SJCRH30 (cell line): ENCODE measurements at places on chromosomes 5 and 9. TPM values are rescaled to one million over a fixed set of nuclear protein-coding genes. Genes with fewer than 3 reads are reported as not detected.
A peak's percentile ranks its signal among the peaks of the same experiment; 100 is the strongest.

Gene GLRA1
- not detected in 2 replicates for total RNA-seq

DNA sequence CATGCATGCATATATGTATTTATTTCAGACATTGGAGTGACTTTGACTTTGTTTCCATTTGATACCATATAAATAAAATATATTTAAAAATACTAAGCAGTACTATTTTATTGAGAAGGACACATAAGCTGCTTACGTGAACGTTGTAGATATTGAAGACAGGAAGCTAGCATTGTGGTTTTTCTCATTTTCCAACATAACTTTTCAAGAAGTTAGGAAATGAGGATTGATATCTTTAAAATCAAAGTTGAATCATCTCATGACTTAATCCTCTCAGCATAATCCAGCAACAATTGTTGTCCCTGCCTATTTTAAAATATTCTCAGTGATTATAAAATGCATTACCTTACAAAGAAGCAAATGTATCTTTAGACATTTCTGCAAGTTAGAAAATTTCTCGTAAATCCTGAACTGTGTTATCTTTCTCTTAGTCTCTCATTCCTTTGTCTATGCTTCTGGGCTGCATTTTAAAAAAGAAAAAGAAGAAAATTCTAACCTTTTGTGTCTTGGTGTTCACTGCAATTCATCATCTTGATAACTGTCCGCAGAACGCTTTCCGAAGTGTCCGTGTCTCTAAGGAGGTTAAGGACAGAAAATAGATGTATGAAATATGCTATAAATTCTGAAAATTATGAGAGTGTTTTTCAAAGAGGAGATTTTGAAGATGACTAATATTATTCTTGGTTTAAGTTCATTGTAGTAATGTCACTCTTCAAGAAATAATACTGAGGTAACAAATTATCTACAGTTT lies 1089.9 kb upstream of the CDH6 start:
- no peak for DNase-seq

DNA sequence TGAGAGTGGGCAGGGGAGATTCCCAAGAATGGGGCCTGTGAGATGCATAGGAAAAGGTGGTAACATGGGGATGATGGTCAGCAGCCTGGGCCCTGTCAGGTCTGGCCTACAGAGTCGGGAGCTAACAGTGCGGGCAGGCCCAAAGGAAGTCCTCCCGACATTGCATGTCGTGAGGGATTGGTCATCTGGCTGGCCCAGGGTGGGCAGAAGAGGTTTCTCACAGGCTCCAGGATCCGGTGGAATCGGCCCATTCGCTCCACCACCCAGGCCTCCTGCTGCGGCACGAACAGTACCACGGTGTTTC lies 514 bp downstream of the STOML2 start:
- no peak for DNase-seq

GRCh38 chr5:98259595-98259994 lies 513.9 kb upstream of the RGMB start:
- no peak for DNase-seq

- peak; percentile 30 for DNase-seq
Observed at GRCh38 chr5:34411470-34412346, 244.4 kb upstream of the RAI14 start.

Gene C5orf58
- not detected in 2 replicates for total RNA-seq

DNA sequence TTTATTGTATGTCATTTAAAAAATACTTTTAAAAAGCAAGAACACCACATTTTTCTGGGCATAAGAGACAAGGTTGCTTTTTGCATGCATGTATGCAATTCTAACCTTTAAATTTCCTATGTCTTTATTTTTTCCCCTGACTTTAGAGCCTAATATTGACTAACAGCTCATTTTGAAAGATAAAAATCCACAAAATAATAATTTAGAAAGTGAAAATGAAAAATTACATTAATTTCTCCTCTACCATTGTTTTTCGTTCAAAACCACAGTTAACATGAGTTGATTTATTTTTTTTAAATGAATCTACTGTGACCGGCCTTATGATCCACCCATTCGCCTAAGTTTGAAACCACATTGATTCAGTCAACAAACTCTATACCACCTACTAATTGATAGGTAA lies 137.5 kb upstream of the CDKN2B start:
- no peak for DNase-seq

Gene PCDHA11
- total RNA-seq = not detected in 2 replicates

DNA sequence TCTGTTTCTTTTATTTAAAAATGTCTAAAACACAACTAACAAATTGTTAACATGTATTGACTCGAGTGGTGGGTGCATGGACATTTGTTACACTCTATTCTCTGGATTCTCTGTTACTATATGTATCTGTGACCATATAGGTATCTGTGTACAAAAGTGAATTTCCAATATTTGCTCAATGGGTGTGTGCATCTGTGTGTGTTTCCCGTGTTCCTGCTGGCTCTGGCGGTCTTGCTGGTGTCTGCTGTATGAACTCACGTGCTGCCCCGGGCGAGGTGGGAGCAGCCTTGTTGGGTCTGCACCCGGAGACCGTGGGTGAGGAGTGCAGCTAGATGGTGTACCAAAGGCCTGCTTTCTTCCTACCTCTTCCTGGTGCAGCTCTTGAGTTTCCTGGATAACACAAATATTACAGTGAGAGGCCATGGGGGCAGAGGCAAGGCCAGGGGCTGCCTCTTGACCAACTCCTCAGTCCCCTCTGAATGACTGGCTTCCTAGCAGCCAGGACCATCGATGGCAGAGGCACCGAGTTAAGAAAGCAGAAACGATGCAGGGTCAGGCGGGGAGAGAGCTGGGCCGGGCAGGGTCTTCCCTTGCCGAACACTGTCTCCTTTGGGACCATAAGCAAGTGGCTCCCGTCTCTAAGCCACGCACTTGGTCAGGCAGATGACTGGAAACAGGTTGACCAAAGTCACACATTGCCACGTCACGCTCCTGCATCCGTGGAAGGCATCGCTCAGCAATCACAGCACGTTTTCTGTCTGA lies 49.5 kb downstream of the LHX2 start:
- DNase-seq = no peak

- no peak for DNase-seq
Observed at GRCh38 chr5:11072076-11072475, 311.0 kb upstream of the DAP start.

- no peak for DNase-seq
Observed at GRCh38 chr5:59584858-59585846, 308.4 kb downstream of the PDE4D start.

DNA sequence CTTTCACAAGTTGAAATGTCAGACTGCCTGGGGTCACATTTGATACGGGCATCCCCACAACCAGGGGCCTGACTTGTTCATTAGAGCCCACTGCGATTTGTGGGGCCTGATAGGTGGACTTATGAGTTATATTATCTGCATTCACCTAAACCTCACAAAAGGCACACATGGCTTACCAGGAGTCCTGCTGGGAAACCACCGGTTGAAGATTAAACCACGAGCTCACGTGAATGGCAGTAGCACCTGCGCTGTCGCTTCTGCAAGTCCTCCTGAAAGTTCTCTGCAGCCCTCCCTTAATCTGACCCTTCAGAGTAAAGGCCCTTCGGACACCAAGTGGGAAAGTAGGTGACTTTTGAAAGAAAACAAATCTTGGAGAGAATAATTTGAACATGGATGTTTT lies 68.9 kb downstream of the PPIC start:
- peak; percentile 26 for DNase-seq

- no peak for DNase-seq
Observed at GRCh38 chr5:119373449-119373858, 17.6 kb downstream of the TNFAIP8 start.

DNA sequence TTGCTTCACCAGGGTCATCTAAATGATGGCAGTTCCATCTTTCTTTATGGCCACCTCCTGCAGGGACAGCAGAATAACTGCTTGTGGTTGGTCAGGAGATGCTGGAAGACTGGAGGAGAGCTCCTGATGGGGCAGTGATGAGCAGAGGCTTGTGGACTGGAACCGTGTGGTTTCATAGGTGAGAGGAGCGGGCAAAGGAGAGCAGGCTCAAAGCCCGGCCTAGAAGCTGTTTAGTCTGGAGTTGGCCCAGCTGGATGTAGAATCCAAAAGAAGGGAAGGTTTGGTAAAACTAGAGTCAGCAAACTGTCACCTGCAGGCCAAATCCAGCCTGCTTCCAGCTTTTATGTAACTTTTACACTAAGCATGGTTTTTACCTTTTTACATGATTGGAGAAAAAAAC lies 32.9 kb upstream of the TLE1 start:
- no peak for DNase-seq

DNA sequence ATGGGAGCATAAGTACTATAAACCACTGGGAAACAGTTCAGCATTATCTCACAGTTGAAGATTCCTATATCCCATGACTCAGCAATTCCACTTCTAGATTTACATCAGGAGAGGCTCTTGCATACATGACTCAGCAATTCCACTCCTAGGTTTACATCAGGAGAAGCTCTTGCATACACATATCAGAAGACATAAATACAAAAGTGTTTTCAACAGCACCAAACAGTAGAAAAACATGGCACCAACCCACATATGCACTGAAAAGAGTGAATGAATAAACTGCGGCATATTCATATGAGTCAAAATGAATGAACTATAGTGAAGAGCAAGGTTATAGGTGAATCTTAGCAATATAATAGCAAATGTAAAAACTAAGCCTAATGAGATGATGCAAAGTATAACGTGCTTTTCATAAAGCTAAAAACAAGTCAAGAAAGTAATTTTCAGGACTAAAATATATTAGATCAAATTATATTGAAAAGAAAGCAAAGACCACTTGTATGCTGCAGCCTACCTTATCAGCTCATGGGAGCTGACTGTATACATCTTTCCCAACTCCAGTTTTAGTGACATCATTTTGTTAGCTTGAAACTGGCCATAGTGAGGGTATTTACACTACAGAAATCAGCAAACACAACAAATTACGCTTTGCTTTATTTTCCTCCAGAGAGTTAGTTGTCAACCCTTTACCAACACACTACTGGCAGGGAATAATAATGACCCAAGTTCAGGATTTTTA lies 95.8 kb downstream of the ANKRD18B start:
- no peak for DNase-seq

GRCh38 chr9:4741365-4742089 lies 525 bp upstream of the AK3 start:
- no peak for DNase-seq

Gene NUTM2G
- total RNA-seq = 0.42 TPM in 1 of 2 replicates, not detected in the other

Gene ATP10B
- not detected in 2 replicates for total RNA-seq
